ENCODE measurements at places on chromosomes 16 and 17.

GRCh38 chr16:57667526-57668262 is 412 bp upstream of the ADGRG3 start:
- DNase-seq = no peak

- no peak for DNase-seq
These were observed 64.8 kb upstream of the ADAMTS18 start for GRCh38 chr16:77499373-77500285.

DNA sequence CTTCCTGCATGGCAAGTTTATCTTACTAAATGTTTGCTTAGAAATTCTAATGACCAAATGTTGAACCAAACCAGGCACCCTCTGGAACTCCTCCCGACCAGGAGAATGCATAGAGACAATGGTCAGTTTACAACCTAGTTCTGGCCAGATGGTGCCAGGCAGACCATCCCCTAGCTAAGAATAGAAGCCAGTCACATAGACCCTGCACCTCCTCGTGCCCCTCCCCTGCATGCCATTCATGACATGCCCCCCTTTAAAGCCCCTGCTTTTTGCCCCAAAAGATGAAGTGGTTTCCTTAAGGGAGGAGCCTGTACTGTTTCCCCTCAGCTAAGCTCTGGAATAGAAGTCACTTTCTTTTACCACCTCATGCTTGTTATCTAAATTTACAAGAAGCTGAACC is 6.6 kb upstream of the CPHXL start:
- DNase-seq = no peak

GRCh38 chr17:2106308-2106955 is 51.5 kb downstream of the HIC1 start:
- no peak for DNase-seq

- no peak for DNase-seq
These were observed 234.5 kb downstream of the SEC14L1 start for GRCh38 chr17:77375108-77375916.

Measured in activated naive CD4-positive, alpha-beta T cell (primary cell).